SJSA1 (cell line): ENCODE measurements at places on chromosomes 12 and 14. TPM values are rescaled to one million over a fixed set of nuclear protein-coding genes. Genes with fewer than 3 reads are reported as not detected.

Gene GZMB
- 0.26 TPM in 1 of 2 replicates, not detected in the other for total RNA-seq

Gene LRRC43
- not detected in 2 replicates for total RNA-seq

Gene ACSS3
- 0.28 and 1.3 TPM in 2 replicates for total RNA-seq

Gene CCDC59
- 88.3 and 109 TPM in 2 replicates for total RNA-seq

Gene TMEM179
- not detected in 2 replicates for total RNA-seq

Gene OAS1
- not detected in 2 replicates for total RNA-seq

Gene OLR1
- total RNA-seq = 18.2 and 32.4 TPM in 2 replicates

Gene KRT78
- total RNA-seq = 0.21 TPM in 1 of 2 replicates, not detected in the other

Gene RNASE1
- not detected in 2 replicates for total RNA-seq

Gene KRT2
- not detected in 2 replicates for total RNA-seq

Gene TMEM52B
- 0.63 and 1.1 TPM in 2 replicates for total RNA-seq

Gene PRR4
- 1.6 TPM in 1 of 2 replicates, not detected in the other for total RNA-seq

Gene SLC10A1
- total RNA-seq = not detected in 2 replicates

Gene PDE3A
- 0.13 TPM in 1 of 2 replicates, not detected in the other for total RNA-seq

Gene KERA
- 41.1 and 72.5 TPM in 2 replicates for total RNA-seq

Gene TDRD9
- total RNA-seq = 2.2 and 4.1 TPM in 2 replicates

DNA sequence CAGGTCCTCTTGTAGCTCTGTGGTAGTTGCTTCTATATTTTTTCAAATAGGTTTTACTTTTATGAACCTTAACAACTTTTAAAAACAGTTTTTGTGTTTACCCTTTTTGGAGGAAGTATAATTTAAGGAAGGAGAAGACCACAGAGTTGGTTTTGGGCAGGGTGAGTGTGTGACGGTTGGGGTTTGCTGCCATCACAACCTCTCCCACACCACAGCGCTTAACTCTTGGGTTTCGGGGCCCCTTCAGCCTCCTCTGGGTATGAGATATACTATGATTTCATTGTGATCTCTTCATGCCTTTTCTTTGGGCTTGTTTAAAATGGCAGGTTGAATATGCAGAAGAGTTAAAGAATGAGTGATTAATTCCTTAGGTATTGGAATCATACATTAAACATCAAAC is 228.7 kb upstream of the CRY1 start:
- no peak for DNase-seq

GRCh38 chr14:21734457-21735074 is 60.9 kb upstream of the OR4E1 start:
- DNase-seq = no peak

- DNase-seq = no peak
These were observed 130.7 kb downstream of the DIO2 start for GRCh38 chr14:80080601-80081000.

DNA sequence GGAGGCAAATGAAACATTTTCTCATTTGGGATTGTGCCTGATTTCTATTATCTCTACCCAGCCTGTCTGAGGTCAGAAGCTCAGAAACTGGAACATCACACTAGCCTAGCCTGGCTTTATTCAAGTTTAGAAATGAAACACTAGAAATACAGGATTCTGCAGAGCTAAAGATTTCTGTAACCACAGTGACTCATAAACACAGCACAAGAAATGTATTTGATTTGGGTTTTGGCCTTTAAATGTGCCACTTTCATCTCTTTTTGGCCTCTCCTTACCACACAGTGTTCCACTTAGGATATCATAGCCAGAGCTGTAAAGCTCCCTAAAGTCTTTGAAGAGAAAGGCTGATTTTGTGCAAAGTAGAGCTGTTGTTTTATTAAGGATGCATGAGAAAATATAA is 307.5 kb downstream of the EMP1 start:
- DNase-seq = no peak

DNA sequence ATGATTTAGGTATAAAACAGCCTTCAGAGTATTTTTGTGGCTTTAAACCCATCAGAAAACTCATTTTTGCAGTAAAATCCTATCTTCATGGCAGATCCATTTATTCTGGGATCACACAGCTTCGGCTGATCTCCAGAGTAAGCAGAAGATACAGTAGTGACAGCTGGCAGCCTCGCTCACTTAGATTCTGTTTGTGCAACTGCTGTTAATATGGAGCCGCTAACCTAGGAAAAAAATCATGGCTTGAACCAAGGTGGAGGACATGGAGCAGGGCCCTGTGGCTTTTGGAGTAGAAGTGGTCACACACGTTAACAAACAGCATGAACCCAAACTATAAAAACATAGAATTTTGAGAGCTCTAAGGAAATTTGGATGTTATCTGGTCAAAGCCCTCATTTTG is 137.2 kb upstream of the ARHGAP5 start:
- DNase-seq = no peak

GRCh38 chr12:19220852-19221466 is 91.4 kb downstream of the PLEKHA5 start:
- DNase-seq = no peak

DNA sequence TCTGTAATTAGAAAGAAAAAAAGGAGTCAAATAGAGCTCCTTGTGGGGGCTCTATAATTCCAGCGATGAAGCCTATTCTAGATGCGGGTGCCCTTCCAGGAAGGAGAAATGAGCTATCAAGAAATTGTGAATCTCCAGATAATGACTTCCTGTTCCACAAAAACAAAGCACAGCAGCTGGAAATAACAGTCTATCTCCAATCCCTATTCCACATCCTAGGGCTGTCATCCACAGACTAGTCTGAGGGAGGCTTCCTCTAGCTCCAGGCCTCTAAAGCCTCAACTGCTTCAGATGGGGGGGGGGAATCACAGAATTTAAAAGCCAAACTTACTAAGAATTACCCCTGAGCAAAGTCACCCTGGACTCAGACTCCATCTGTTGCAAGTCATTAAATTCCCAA is 77.4 kb upstream of the GTF2A1 start:
- no peak for DNase-seq

GRCh38 chr12:121565076-121565475 is 15.7 kb downstream of the KDM2B start:
- DNase-seq = no peak

DNA sequence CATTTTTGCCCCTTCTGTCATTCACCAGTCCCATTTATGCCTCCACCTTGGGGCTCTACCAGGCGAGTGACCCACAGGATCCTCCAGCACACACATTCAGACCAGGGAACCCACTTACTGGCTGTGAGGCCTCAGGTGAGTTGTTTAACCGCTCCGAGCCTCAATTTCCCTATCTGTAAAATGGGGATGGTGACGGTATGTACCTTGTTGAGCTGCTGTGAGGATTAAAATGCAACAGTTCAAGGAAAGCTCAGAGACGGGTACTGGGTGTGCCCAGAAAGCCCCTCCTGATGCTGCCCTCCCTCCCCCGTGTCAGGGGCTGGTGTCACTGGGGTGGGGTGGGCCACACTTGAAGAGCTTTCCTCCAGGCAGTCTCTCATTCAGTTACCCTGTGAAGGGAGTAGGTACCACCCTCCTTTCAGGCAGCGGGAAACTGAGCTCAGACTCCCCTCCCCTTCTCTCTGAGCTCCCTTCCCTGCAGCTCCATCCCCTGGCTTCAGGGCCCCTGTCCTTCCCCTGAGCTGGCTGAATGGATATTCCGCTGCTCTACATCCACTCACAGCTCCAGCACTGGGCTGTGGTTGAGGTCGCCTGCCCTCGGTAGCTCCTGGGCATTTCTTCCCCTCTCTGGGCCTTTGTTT is 1.4 kb upstream of the SERPINA1 start:
- DNase-seq = no peak

GRCh38 chr14:99757331-99758070 is 35.7 kb upstream of the EML1 start:
- peak; percentile 83 for DNase-seq

- no peak for DNase-seq
These were observed 55.5 kb downstream of the MYRFL start for GRCh38 chr12:69880571-69880970.

- DNase-seq = no peak
These were observed 113.3 kb upstream of the AMIGO2 start for GRCh38 chr12:47193066-47193465.

DNA sequence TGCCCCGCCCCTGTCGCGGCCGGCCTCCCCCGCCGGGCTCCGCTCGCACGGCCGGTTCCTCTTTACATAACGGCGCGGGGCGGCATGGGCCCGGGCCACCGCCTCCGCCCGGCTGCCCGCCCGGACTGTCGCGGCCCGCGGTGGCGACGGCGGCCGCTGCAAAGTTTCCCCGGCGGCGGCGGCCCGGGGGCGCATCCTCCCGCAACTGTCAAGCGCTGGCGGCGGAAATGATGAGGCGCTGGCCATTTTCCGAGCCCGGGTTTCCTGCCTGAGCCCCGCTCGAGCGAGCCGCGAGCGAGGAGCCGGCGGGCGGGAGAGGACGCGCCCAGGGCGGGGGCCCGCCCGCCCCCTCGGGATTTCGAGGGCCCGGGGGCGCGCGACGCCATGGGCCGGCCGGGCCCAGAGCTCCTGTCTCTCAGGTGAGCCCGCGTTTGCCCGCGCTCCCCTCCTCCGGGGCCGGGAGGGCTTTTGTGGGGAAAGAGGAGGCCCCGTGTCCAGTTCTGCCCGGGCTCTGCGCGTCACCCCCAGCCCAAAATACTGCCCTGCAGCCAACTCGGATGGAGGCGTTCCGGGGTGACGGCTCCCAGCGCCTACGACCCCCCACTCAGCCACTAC is at the start of gene SH2B3:
Gene SH2B3 (plus strand): TSS at position 65 of the 615 bp plus-strand sequence. CDS start 12,223 bp downstream, outside the sequence.
- DNase-seq = peak; percentile 70

- no peak for DNase-seq
These were observed 5.9 kb upstream of the GNB3 start for GRCh38 chr12:6834873-6835272.

GRCh38 chr14:89282191-89282590 is 134.8 kb downstream of the FOXN3 start:
- DNase-seq = no peak

DNA sequence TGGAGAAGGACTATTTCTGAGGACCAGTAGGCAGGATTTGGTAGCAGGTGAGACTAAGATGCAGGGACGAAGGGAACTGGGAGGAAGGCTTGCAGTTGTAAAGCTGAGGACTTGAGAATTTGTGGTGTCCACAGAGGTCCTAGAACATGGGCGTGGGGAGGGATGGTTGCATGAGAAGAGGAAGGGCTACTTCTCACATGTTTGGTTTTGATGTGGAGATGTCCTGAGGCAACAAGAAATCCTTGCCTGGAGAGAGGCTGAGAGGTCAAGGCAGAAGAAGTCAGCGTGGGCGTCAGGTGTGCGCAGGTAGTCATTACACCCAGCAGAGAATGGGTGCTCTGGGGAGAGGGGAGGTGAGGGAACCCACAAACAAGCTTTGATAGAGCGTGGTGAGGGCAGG is 5.7 kb upstream of the RABGGTA start:
- no peak for DNase-seq

- no peak for DNase-seq
These were observed 22.9 kb upstream of the SOS2 start for GRCh38 chr14:50254248-50254647.

GRCh38 chr14:92373336-92373735 is 50.4 kb downstream of the SLC24A4 start:
- no peak for DNase-seq

DNA sequence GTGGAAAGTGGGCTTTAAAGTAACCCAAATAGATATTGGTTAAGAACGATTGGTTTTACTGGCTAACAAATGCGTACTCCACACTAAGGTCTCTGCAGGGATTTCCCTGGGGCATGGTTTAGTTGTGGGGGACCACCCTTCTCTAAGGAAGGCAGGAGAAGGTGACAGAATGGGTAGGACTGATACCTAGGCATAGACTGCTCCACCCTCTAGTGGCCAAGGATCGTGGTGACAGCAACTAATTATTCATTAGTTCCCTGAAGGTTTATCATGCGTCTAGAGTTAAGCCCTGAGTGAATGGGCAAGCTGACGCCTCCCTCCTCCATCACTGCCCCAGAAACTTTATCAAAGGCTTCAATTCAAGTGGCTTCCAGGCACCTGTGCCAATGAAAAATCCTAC is 9.1 kb downstream of the FAM181A start:
- no peak for DNase-seq

DNA sequence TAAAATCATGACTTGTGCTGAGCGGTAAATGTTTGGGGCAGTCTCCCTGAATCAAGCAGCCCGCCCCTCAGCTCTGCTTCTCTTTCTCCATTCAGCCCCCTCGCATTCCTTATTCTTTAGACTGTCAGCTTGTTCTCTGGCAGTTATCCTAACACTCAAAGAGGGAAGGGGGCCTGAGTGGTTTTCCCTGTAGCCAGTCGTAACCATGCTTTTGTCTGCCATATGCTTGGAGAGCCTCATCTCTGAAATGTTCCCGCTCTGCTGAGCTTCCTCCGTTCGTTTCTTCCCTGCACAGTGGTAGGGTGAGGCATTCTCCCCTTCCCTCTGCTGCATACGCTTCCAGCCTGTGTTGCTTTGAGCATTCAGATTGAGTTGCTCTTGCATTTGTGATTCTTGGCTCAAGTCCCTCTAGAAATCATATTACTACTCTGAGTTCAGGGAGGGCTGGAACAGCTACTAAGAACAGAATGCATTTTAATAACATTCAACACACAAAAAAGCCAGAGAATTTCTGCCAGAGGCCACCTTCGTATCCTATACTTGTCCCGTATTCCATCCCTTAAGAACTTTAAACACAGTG is 119.7 kb downstream of the FBXL14 start:
- DNase-seq = peak; percentile 95

DNA sequence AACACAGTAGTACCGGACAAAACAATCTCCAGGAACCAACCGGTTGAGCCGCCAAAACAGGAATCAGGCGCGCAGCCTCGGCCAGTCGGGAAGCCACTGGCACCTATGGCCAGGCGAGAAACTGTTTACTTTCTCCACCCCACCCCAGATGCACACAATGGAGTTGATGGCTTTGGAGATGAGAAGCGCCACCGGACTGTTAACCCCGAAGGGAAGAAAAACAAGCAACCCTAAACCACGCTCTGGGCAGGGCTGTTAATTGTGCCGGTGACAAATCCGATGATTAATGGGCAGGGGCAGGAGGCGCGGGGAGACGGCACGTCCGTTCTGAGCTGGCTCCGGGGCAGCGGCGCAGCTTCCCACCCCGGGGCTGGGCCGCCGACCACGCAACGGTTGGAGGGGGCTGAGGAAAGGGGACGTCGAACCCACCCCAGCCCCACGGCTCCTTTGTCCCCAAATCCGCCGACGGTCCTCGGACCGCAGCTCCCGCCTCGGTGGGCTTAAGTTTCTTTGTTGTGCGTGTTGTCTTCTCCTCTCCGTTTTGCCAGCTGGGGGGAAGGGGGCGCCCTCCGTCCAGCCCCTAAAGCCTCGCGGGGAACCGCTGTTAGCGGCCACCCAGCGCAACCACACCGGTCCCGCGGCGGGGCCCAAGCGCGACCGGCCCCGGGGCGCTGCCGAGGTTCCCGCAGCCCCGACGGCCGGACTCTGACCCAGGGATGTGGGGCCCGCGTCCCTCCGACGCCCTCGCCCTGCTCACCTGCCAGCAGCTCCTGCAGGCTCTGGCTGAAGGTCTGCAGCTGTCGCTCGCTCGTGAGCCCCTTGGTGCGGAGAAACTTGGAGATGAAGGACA is 790 bp downstream of the BTG1 start:
- peak; percentile 75 for DNase-seq

DNA sequence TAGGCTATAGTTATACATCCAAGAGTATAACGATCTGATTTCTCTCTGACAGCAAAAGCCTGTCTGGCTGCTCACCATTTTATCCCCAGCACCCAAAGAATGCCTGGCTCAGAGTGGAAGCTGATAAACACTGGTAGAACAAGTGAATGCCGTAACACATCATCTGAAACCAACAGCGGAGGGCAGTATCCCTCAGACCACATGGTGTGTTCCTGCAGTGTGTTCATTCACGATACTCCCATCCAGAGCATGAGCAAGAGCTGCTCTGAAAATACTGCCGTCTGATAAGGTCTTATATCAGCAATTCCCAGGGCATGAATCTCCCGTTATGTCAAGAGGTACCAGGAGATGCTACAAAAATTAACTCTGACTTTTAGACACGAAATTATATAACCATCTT is 95.9 kb downstream of the TTC7B start:
- no peak for DNase-seq

GRCh38 chr14:58876608-58877007 is 238.8 kb downstream of the DACT1 start:
- DNase-seq = no peak

- DNase-seq = peak; percentile 40
These were observed 114.7 kb upstream of the FKBP4 start for GRCh38 chr12:2679816-2680675.
